ENCODE measurements at places on chromosomes 12 and 14. TPM values are rescaled to one million over a fixed set of nuclear protein-coding genes. Genes with fewer than 3 reads are reported as not detected.

The AKAP6 gene
- 33.5 TPM for total RNA-seq

The PHC1 gene
- 31.1 TPM for total RNA-seq

The PIP4P1 gene
- 27.5 TPM for total RNA-seq

The DAO gene
- not detected for total RNA-seq

The A2ML1 gene
- total RNA-seq = not detected

The DNAI7 gene
- total RNA-seq = not detected

The MYF5 gene
- not detected for total RNA-seq

The ACYP1 gene
- 8.2 TPM for total RNA-seq

DNA sequence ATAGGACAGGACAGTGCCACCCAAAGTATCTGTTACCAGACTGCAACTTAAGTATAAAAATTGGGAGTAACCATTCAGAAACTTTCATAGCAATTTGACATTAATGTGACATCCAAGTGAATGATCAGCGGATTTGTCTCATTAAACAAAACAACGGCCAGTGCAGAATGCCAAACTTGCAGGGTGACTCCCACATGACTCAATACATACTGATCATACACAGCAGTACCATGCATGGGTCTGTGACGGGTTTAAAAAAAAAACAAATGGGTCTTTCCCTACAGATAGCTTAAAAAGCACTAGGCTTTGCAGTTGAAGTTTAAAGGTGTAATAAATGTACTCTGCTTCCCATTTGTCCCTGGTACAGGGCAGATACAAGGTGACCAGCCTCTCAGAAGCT is 116.6 kb downstream of the SLC35F4 start:
- DNase-seq = no peak

DNA sequence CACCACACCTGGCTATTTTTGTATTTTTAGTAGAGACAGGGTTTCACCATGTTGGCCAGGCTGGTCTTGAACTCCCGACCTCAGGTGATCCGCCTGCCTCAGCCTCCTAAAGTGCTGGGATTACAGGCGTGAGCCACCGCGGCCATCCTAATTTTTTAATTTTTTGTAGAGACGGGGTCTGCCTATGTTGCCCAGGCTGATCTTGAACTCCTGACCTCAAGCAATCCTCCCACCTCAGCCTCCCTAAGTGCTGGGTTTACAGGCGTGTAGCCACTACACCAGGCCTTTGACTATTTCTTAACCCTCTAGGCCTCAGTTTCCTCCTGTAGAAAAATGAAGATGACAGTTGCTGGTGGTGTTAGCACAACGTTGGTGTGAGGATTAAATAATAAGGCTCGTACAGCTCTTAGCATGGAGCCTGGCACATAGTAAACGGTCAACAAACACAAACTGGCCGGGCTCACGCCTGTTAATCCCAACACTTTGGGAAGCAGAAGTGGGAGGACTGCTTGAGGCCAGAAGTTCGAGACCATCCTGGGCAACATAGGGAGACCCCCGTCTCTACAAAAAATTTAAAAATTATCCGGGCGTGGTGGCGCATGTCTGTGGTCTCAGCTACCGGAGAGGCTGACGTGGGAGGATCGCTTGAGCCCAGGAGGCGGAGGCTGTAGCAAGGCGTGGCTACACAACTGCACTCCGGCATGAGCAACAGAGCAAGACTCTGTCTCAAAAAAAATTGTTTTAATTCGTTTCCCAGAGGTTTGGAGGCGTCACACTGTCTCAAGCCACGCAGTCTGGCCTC is 979 bp downstream of the DDX54 start:
- no peak for DNase-seq

DNA sequence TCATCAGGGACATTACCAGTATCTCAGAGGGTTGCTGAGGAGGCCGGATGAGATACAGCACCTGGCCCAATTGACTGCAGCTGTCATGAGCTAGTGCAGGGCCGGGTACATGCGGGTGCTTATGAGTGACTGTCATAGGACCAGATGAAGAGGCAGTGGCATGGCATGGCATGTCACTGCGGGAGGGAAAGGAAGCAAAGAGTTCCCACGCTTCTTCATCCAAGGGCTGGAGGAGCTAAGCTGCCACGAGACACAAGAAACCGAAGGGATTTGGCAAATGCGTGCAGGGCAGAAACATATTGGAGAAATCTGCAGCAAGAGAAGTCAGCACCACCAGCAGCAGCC is 10.7 kb upstream of the GPX2 start:
- DNase-seq = peak; percentile 48

DNA sequence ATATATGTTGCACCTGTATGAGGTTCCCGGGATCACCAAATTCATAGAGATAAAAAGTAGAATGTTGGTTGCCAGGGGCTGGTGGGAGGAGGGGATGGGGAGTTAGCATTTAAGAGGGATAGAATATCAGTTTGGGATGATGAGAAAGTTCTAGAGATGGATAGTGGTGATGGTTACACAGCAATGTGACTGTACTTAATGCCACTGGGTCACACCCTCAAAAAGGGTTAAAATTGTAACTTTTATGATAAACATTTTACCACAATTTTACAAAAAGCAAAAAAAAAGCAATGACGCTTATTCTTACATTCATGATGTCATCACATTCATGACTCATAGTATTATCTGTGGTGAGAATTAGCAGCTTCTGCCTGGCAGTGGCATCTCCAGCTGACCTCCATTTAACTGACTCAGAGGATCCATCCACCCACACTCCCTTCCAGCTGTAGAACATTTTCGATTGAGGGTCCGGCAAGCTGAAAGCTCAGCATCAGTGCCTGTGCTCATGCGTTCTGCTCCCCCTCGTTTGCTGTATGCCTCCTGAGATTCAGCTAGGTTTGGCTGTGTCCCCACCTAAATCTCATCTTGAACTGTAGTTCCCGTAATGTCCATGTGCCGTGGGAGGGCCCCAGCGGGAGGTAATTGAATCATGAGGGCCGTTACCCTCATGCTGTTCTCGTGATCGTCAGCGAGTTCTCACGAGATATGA is 64.8 kb upstream of the TMEM260 start:
- DNase-seq = no peak

DNA sequence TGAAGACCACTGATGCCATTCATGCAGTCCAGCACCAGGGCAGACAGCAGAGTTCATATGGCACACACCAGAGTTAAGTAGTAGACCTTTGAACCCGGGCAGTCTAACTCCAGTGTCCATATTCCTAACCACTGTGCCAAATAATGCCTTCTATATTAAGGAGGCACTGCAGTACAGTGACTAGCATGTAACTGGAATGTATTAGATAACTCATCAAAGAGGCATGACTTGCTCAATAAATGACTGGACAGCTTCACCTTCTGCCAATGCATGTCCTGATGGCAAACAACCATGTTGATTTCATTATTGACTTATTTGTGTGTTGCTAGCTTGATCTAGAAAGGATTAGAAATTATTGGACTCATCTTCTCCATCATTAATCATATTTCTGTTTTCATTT is 40.2 kb downstream of the DACT1 start:
- DNase-seq = no peak

DNA sequence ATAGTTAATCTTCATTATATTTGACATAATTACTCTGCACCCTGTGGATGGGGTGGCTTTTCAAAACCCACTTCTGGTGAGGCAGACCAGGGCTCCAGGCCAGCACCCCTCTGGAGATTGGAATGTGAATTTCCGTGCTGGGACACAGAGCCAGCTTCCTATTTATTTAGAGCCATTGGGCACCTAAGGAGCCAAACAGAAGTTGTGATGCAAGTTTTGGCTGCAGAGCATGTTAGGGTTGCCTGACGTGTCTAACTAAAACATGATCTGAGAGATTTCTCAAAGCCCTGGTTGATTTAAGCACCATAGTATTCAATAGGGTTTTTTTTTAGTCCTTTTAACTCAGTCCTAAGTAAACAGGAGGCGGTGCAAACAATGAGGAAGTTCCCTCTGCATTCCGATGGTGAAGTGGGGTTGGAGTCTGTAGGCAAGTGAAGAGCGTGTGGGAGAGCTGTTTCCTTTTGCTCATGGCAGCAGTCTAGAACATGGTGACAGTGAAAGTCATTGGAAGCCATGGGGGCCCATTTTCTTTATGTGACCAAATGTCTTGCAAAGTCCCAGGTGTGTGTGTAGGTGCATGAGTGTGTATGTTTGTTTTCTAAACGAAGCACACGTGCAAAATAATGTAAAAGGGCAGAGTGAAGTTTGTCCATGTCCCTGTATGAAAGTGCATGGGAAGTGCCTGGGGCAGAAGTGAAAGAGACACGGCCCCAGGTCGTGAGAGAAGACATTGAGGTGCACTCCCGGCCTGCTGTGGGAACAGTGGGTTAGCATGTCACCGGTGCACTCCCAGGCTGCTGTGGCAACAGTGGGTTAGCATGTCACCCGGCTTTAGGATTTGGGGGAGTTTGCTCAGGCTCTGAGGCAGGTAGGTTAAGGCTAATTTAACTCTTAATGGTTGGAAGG is 117.7 kb downstream of the PRKCH start:
- no peak for DNase-seq

DNA sequence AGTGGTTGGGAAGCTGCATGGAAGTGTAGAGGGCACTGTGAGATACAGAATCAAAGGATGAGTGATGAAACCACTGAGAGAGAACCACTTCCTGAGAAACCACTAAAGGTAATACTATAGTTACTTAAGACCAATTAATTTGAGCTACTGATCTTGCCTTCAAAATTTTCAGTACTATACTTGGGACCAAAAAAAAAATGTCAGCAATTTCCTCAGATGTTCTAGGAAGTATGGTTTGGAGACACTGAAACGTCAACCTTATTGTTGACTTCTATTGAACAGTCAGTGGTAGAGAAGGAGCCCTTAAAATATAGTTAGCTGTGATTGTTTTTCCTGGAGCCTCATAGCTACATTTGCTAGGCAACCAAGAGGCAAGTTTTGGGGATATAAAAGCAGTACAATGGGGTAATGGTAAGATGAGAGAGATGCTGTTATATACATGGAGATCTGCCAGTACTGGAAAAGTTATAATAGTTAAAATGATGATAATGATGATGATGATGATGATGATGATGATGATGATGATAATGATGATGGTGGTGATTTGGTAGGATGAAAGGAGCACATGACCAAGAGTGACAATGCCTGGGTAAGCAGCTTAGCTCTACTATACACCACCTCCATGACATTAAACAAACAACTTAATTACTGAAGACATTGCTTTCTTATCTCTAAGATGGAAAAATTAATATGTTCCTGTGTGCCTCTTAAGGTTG is 300.9 kb upstream of the G2E3 start:
- no peak for DNase-seq

DNA sequence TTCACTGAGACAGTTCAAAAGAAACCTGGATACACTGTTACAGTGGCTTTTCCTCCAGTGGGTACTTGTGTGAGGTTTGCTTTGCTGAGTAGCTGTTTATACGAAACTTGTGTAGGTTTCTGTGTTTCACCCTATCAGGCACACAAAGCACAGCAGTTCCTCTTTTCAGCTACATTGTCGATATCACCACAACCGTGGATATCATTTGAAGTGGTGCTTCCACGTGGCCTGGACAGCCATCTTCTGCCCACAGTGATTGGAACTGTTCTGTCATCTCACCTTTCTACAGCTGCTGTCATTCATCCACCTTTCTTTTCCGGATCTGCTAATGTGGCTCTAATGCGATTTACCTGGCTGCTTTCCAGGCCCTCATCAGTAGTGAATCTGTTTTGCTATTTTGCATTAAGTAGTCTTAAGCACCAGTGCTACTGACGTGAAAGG is 368.8 kb downstream of the SYT1 start:
- no peak for DNase-seq

- DNase-seq = no peak
These were observed 13.2 kb downstream of the GNS start for GRCh38 chr12:64745980-64746379.

DNA sequence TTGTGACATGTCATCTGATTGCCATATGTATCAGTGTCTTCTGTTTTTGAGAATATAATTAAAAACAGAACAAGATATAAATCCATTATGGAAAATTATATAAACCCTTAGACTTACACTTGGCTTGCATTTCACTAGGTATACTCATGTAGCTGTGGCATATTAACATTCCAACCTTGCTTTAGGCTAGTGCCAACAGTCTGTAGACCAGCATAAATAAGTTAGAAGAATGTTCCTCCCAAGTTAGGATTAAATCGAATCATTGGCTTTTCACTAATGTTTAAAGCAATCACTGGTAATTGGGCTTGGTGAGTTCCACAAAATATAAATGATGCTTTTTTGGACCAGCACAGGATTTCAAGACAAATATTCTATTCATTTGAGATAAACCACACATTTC is 103.0 kb downstream of the LIN7A start:
- DNase-seq = no peak

DNA sequence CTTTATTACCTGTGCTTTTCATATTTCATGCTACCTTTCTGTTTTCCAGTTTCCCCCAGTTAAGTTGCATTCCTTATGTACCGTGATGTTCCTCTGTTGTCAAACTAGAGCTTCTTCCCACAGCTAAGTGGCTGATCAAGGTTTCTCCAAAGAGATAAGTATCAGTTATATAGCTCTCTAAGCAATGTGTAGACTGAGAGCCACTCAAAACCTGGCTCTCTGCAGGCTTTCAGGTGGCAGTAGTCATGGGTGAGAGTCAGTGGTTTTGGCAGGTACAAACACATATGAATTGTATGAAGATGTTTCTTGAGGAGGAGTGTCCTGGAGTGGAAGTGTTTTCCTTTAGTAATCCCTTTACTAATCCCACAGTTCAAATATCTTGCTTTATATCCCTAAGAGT is 28.4 kb downstream of the TXNRD1 start:
- DNase-seq = no peak

DNA sequence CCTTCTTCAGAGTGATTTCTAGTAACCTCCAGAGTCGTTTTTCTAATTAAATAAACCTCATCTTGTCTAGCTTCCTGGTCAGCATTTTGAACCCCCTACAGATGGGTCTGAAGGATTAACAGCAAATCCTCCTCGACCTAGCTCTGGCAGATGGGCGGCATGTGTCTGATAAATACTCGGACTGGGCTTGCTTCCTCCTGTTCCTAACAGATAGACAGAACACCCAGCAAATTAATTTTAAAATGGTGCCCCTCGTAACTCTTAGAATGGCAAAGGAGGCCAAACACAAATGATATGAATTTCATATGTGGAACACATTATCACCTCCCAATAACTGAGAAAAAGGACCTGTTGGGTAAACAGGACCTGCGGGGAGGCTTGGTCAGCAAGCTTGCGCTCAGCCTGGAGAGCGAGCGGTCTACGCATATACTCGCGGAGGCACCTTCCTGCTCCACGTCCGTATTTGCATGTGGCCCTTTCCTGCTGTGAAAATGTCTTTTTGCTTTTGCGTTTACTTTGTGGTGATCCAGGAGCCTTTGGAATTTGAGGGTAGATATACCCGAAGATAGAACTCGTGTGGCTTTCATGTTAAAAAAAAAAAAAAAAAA is 79.6 kb downstream of the OTX2 start:
- no peak for DNase-seq

- no peak for DNase-seq
These were observed 124.2 kb downstream of the CACNA1C start for GRCh38 chr12:2177003-2177402.

DNA sequence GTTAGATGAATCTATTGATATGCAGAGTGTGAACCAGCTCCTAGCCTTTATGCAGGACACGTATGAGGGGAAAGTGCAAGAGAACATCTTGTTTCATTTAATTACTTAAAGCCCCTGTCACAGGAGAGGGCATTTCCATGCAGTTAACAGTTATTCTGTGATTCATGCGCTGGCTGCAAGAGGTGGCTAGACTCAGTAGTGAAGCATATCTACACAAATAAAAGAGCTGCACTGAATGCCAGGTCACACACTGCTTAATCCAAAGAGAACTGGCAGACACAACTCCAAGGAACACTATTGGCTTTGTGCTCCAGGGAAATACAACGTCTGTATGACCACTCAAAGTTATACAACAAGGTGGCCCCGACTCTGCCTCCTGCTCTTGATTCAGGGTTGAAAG is 394.1 kb downstream of the C12orf75 start:
- no peak for DNase-seq

GRCh38 chr12:42957136-42957535 is 367.6 kb upstream of the PRICKLE1 start:
- DNase-seq = no peak

Measured in posterior vena cava (tissue), 2 donors.